Stimulated activated CD4-positive, alpha-beta T cell treated with anti-CD3 and anti-CD28 coated beads, TNF-alpha, amount 100 ng/mL, for 48 hours (primary cell): ENCODE measurements at places on chromosomes 1 and 21.

DNA sequence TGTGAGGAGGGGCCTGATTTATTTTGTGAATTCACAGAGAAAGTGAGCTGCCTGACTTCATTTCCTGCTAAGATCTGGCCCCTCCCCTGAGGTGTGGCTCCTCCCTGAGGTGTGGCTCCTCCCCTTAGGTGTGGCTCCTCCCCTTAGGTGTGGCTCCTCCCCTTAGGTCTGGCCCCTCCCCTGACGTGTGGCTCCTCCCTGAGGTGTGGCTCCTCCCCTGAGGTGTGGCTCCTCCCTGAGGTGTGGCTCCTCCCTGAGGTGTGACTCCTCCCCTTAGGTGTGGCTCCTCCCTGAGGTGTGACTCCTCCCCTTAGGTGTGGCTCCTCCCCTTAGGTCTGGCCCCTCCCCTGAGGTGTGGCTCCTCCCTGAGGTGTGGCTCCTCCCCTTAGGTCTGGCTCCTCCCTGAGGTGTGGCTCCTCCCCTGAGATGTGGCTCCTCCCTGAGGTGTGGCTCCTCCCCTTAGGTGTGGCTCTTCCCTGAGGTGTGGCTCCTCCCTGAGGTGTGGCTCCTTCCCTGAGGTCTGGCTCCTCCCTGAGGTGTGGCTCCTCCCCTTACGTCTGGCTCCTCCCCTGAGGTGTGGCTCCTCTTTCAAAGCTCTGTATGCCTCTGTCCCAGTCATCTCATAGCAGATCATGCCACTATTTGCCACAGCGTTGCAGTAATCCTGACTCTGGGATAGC lies 26.9 kb upstream of the LRRC3 start:
- DNase-seq = peak; percentile 36

DNA sequence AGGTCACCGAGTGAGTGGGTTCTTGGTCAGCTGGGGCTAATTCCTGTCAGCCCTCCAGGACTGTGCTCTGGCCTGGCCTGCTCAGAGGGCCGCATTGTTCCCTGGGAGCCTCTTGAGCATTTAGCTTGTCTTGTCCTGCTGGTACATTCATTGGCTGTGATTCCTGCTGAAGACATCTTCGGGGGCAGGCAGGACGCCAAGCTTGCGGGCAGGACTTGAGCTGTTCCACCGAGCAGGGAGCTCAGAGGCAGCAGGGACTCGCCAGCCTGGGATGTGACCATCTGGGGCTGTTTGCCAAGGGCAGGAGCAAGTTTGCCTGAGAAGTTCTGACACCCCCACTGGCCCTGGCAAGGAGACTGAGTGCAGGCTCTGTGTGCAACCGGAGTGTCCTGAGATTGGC lies 7.0 kb upstream of the SLC26A9 start:
- DNase-seq = no peak

- no peak for DNase-seq
Measured at GRCh38 chr1:58710190-58711085, 10.6 kb upstream of the MYSM1 start.

DNA sequence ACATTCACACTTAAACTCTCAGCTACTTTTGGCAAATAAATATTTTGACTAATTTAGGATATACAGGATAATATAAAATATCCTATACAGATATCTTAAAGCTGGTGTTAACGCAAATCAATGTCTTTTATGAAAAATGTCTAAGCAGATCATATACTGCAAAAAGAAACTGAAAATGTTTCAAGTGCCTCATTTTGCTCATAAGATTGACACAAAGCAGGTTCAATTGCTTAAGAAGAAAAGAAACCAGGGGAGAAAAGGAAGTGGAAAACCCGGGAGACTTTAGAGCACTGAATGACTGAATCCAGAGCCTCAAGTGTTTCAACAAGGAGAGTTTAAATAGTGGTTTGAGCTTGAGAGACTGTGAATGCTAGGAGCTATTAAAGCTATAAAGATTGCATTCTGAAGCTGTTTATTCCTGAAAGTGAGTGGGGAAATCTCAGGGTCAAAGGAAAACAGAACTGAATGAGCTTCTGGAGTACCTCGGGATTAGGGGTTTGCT lies 1943.0 kb downstream of the MRPL39 start:
- DNase-seq = no peak

GRCh38 chr1:203271962-203272632 lies 33.2 kb upstream of the BTG2 start:
- no peak for DNase-seq

DNA sequence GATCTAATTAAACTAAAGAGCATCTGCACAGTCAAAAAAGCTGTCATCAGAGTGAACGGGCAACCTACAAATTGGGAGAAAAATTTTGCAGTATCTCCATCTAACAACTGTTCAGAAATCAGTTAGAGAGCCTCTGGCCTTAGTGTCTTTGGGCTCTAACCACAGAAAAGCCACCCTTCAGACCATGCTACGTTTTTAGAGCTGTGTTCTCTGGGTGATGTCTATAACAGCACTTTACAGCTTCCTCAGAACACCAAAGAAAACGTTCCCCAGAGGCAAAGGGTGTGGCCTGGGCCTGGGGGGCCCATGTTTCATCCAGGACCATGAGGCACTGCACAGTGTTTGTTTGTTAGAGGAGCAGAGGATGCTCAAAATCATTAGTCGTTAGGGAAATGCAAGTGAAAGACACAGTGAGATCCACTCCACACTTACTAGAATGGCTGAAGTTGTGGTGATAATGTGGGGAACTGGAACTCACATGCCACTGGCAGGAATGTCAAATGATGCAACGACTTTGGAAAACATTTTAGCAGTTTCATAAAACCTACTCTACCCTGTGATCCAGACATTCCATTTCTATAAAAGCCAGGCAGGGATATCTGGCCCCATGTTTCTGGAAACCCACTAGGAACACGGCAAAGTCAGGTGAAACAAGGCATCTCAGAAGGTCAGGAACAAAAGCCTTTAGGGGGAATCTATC lies 250.4 kb upstream of the HOOK1 start:
- DNase-seq = no peak

- no peak for DNase-seq
Measured at GRCh38 chr1:201051399-201051798, 27.9 kb upstream of the KIF21B start.

DNA sequence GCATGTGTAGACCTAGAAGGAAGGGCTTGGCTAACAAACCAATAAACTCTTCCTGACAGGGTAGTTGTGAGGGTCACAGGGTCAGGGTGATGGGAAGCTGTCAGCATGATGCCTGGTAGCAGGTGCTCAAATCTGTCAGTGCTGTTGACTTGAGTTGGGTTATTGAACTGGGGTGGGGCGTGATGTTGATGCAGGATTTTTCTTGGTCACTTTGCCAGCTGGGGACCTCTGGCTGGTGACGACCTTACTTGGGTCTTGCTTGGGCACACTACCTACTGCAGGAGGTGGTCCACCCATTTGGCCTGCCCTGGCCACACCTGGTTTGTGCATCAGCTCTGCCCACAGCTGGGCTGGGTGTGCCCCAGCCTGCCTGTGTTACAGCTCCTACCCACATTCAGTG lies 624.4 kb downstream of the PTPRU start:
- DNase-seq = no peak

DNA sequence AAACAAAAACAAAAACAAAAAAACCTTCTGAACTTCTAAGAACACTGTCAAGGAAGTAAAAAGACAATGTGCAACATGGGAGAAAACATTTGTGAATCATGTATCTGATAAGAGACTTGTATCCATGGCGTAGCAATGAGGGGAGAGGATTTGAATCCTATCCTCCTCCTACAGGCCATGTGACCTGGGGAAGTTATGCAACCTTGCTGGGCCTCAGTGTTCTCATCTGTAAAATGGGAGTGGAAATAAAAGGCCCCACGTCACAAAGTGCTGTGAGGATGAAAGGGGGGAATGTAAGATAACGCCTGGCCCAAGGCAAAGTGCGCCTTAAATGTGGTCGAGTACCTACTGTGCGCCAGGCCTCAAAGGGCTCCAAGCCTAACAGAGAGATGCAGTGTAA lies 83.7 kb downstream of the DISP3 start:
- no peak for DNase-seq

DNA sequence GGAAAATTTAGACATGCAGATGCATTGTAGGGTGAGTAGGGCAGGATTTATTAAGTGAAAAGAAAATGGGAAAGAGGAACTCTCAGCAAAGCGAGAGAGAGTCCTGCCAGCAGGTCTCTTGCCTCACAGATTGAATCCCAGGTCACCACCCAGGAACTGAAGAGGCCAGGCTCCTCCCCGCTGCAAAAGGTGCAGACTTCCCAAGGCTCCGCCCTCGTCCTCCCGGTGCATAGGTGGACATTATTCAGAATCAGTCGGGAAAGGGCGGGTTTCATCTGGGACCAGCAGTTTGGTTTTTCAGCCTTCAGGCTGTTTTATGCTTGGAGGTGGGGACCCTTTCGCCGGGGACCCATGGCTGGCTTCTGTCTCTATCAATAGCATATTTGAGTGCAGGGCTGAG lies 41.6 kb upstream of the APP start:
- DNase-seq = no peak

DNA sequence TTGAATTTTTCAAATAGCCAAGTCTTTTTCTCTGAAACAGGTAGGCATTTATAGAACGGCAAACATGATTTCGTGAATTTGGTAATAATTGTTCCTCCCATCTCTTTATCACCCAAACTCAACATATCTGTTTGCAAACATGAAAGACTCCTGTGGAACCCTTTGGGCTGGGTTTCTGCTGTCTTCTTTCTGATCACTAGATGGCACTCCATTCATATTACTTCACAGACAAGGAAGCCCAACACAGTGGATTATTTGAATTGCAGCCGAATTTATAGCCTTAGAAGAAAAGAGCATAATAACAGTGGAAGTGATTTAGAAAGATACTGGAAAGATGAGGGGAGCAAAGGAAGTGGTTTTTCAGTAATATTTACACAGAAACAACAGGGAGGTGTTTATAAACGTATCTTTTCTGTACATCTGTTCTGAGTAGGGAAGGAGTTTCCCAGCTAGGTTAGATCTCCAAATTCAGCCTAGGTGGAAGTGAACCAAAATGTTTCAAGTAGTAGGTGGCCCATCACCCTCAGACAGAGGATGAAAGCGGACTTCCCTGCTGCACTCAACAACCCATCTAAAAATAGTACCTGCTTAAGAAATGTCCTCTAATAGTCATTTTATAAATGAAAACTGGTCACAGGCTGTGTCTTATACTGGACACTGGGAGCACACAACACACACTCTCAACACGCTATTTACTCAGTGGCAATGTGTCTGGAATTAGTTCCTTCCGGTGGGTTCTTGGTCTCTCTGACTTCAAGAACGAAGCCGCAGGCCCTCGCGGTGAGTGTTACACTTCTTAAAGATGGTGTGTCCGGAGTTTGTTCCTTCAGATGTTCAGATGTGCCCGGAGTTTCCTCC lies 67.6 kb downstream of the MAP3K21 start:
- no peak for DNase-seq

DNA sequence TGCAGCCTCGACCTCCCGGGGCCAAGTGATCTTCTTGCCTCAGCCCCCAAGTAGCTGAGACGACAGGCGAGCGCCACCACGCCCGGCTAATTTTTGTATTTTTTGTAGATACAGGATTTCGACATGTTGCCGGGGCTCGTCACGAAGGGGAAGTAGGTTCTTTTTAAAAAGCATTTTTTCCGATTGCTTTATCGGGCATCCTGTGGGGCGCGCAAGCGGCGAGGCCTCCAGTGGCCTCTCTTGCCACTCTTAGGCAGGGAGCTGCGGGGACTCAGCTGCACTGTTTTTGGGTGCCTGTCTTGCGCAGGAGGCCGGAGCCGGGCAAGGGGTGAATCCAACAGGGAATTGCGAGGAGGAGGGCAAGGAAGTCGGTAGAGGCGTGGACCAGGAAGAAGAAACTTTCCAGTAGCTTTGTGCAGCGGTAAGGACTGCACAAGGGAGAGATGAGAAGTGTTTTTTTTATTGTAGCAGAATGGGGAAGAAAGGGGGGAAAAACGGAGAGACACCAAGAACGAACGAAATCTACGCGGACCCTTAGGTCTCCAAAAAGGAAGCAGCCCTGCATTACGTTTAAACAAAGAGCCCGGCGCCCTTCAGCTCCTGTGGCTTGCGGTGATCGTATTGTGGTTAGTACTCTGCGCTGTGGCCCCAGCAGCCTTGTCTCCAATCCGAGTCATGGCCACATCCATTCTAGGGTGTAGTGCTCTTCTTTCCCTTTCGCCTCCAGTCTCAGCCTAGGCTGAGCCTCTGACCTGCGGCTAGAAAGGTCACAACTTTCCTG lies 164.8 kb downstream of the PPIAL4G start:
- DNase-seq = peak; percentile 40

- no peak for DNase-seq
Measured at GRCh38 chr1:99227056-99227897, 37.0 kb upstream of the PLPPR4 start.

DNA sequence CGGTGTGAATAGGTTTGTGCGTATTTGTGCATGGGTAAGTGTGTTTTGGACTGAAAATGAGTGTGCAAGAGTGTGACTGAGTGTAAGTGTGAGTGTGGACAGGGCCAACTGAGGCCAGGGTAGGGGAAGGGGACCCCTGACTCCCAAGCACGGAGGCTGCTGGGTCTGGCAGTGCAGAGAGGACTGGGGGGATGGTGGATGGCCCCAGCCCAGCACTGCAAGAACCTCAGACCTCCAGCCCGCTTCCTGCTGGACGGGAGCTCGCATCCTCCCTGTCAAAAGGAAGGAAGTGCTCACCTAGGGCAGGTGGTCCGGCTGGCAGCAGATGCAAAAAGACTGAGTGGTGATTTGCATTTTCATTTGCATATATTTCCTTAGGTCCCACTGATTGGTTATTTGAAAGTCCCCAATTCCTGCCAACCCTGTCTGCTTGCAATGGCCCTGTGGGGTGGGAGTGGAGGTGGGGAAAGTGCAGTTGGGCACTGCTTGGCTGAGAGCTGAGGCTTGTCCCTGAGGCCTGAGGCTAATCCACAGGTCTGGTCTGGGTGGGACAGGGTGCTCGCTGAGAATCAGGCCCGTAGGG lies 42.8 kb upstream of the CASZ1 start:
- DNase-seq = no peak

DNA sequence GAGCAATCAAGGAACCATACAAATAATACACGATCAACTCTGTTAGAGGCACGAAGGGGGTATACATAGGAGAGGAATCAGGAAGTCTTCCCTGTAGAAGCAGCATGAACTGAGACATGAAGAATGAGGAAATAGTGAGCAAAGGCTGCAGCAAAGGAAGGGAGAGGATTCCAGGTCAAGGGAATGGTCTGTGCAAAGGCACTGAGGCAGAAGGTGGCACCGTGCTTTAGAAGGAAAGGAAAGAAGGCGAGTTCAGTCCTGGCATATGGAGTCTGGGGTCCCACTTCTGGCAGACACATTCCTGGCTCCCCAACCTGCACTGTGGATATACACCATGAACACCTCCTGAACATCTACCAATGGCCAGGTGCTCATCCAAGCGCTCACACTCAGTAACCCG lies 56.1 kb downstream of the GLIS1 start:
- DNase-seq = no peak

GRCh38 chr1:226730071-226730470 lies 9.0 kb downstream of the ITPKB start:
- DNase-seq = no peak
